ENCODE measurements at places on chromosomes 7 and 10.
A peak's percentile ranks its signal among the peaks of the same experiment; 100 is the strongest.

- no peak for DNase-seq
These were observed 1.2 kb downstream of the GFRA1 start for GRCh38 chr10:116271593-116272439.

DNA sequence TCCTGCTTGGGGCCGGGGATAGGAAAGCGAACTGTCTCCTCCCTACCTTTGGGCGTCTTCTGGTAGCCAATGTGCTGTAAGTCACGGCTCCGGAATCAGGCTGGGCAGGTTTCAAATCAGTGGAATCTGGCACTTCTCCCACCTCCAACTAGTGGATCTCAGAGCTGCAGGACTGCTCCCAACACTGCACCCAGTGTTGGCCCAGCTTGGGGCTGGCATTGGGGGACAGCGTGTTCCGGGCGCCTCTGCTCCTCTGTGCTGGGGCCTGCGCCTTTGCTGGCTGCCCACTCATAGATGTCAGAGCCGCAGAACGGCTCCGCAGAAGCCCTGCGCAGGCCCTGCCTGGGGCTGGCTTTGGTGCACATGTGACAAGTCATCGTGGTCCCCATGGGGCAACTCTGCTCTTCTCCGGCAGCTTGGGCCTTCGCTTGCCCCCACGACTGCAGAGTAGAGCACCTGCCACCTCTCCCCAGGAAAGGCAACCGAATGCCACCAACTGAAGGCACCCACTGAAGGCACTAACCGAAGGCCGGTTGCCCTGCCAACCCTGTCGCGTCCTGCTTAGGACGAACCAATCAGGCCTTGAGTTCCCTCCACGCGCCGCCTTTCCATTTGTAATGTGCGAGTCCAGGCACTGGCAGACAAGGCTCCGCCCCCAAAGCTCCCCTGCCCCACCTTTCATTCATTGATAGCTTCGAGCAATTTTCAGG is 85.5 kb upstream of the ABI1 start:
- no peak for DNase-seq

GRCh38 chr10:2817940-2818636 is 249.3 kb upstream of the PFKP start:
- no peak for DNase-seq

DNA sequence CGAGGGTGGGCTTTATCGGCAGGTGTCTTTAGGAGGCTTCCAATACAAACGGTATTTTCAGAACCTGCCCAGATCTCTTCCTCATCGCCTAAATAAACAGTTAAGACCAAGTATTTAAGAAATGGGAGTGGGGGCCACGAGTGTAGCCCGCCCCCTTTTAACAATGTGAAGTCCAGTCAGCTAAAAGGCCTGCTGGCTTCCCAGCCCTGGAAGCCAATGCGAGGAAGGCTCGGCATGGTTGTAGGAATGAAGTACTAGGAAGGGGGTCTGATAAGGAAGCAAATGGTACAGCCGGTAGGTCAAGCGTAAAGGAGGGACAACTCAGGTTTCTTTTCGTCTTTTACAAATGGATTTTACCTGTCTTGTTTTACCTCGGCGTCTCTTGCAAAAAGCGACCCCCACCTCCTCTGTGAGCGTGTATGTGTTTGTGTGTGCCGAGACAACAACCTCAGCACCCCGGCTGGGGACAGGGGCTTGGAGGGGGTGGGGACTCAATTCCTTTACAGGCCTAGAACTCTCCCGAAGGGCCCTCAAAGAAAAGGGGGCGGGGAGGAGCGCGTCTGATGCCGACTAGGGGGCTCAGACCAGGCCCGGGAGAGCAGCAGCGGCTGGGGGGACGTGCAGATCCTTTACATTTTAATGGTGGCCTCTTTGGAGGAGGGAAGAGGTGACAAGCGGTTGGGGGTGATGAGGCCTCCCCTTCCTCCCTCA is 147.6 kb downstream of the GPR85 start:
- peak; percentile 60 for DNase-seq

DNA sequence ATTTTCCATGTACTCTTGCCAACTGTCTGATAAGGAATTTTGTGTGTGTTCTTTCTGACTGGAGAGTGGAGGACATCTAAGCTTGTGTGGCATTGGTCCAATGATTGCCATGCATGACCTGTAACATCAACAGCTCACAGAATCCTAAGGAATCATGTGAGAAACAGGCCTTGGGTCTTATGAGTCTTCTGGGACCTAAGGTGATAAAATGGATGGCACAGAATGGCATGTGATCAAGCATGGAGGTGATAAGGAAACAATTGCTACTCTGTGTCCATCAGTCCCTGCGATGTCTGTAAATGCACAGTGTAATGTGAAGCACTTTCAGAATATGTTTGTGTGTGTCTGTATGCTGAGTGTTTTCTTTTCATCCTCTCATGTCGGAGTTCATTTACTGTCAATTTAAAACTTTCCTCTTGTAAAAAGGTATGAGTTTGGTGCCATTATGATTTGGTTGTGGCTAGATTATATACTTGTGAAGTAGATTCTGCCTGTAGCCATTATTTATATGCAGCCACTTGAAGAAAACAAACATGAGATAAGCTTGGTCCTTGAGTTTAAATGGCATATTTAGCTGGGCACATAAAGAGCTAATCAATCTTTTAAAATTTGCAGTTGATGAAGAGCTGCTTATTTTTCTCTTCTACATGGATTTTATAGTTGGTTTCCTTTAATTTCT is 127.5 kb downstream of the VPS50 start:
- no peak for DNase-seq

DNA sequence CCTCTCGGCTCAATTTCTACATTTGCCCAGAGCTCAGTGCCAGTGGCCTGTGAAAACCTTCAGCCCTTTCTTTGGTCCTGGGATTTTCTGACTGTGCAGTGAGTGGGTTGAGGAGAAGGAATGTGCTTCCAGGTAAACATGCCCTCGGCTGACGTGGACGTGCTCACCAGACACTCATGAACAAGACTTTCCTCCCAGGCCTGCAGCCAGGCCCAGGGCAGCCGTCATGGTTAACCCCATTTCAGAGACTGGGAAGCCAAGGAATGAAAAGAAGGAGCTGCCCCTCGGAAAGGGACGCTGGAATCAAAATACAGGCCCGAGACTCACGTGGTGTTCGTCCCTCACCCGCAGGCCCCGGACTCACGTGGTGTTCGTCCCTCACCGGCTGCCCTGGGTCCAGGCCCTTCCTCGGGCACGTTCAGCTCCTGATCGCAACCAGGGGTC is 8.8 kb upstream of the CALML5 start:
- DNase-seq: no peak

DNA sequence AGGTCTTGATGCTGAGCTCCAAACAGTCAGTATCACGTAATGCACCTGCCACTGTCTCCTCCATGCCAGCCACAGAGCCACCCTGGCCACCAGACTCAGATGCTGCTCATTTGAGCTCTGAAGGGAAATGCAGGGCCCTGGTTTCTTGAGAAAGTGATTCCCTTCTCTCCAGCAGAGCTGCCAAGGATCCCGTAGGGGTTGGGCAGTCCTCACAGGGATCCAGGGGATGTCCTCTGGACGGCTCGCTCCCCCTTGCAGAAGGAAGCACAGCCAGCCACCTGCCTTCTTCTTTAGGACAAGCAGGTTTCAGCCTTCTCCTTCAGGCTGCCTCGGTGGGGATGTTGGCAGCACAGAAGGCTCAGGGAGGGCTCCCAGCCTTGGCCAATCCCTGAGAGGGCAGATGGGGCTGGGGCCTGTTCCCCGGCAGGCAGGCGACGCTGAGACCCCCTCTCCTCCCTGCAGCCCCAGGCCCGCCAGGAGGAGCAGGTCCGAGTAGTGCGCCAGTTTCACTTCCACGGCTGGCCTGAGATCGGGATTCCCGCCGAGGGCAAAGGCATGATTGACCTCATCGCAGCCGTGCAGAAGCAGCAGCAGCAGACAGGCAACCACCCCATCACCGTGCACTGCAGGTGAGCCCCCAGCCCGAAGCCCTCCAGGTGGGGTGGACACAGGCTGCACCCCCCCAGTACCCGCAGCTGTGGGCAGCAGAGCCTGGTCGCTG is 48.9 kb downstream of the MKI67 start:
- DNase-seq: peak; percentile 19

- no peak for DNase-seq
These were observed 131.5 kb downstream of the OAT start for GRCh38 chr10:124287071-124287685.

DNA sequence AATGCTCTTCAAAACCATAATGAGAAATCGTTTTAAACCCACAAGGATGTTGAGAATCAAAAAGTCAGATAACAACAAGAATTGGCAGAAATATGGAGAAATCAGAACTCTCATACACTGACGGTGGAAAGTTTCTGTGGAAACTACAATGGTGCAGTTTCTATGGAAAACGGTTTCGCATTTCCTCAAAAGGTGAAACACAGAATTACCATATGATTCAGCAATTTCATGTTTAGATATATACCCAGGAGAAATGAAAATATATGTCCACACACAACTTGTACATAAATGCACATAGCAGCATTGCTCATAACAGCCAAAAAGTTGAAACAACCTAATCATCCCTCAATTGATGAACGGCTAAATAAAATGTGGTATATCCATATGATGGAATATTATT is 218.2 kb downstream of the ARL4A start:
- no peak for DNase-seq

DNA sequence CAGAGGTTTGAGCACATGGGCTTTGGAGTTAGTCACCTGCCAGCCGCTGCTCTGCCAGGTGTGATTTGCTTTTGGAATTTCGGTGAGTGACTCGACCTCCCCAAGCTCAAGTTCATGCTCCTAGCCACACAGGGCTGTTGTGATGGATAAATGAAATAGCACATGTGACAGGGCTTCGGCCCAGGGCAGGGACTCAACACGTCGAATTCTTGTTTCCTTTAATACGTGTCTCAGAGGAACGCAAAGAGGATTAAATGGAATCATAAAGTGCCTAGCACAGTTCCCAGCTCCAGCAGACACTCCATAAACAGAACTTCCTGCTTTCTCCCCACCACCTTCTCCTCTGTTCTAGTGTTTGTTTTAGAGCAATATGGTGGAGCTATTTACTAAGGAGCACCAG is 88.3 kb upstream of the CHST15 start:
- no peak for DNase-seq

GRCh38 chr10:1343176-1343575 is 287.0 kb downstream of the WDR37 start:
- DNase-seq: no peak

DNA sequence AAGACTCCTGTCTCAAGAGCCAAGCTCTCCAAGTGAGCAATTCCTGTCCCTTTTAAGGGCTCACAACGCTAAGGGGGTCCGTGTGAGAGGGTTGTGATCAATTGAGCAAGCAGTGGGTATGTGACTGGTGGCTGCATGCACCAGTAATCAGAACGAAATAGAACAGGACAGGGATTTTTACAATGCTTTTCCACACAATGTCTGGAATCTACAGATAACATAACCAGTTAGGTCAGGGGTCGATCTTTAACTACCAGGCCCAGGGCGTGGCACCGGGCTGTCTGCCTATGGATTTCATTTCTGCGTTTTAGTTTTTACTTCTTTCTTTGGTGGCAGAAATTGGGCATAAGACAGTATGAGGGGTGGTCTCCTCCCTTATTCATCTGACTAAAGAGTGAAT is 54.9 kb upstream of the SP4 start:
- no peak for DNase-seq

GRCh38 chr10:66586073-66586472 is 339.8 kb upstream of the LRRTM3 start:
- no peak for DNase-seq

- no peak for DNase-seq
These were observed 467.1 kb upstream of the STEAP1 start for GRCh38 chr7:89687211-89687610.
